ENCODE measurements at places on chromosomes 11 and 22.
A peak's percentile ranks its signal among the peaks of the same experiment; 100 is the strongest.

DNA sequence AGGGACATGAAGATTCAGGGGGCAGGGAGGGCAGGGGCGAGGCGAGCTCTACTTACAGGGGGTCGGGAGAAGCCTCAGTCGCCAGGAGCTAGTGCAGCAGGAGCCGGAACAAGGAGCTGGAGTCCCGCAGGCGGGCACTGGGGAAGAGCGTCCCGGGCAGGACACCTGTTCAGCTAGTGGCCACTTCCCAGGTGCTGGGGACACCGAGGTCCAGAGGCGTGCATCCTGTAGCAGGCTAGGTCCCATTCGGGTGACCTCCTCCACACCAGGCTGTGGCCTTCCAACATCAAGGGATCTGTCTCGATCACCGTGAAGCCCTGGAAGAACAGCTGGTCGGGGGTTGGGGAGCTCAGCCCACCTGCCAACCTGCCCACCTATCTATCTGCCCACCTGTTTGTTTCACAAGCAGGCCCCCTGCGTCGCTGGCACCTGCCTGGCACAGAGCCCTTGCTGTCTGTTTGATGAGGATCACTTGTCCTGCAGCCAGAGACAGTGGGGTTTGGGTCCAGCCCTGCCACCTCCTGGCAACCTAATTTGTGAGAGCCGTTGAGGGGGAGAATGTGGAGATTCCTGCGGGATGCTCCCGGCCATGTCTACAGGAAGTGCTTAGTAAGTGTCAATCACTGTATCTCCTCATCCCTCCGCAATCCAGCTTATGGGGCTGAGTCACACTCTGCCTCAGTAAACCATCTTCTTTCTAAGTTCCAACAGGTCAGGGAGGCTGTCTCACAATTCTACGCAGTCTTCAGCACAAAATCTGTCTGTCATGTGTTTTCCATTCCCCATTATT is 940.9 kb downstream of the BRD1 start:
- no peak overlapping the region for H3K4me3 ChIP-seq
- H3K36me3 ChIP-seq: no peaks in the 10 kb centered on the region
- no peaks in the 10 kb centered on the region for H3K27me3 ChIP-seq
- H3K27ac ChIP-seq: no peak overlapping the region
- DNase-seq: no peak

DNA sequence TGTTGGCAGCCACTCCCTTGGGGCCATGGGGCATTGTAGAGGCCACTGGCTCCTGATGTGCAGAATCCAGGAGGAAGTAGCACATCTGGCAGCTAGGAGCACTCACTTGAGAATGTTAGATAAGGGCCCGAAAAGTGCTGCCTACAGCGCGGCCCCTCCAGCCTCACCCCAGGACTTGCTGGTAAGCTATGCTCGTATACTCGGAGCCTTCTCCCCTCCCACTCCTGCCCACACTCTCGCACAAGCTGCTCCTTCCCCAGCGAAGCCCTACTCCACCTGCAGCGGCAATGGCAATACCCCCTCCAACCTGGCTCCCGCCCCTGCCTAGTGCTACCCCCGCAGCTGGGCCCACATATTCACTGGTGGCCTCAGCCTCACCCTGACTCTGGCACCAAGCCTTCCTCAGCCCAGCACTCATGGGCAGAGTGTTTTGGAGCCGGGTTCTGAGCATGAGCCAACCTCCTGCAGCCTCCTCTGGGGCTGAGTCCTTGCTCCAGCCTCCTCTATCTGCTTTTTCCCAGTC is 47.7 kb downstream of the PDE2A start:
- H3K36me3 ChIP-seq: no peaks in the 10 kb centered on the region
- H3K4me1 ChIP-seq: peaks cover 31% of the 10 kb centered on the region
- H3K27ac ChIP-seq: no peak overlapping the region
- peaks cover 15% of the 10 kb centered on the region for H3K27me3 ChIP-seq
- no peak overlapping the region for H3K4me3 ChIP-seq
- no peak for DNase-seq

DNA sequence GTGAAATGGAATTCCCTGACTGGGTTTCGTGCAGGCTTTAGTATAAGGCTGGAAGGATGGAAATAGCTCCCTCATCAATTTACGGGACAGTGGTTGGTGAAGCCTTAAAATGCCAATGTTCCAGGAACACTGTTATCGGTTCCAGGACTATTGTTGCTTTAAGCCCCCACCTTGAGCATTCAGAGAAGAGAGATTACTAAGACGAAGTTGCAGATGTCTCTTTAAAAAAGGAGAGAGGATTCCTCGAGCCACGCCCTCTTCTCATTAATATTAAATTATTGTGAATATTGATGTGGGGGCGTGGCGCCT is 195 bp upstream of the CREB3L1 start:
- H3K27ac ChIP-seq: no peak overlapping the region
- H3K36me3 ChIP-seq: peaks cover 1% of the 10 kb centered on the region
- H3K4me3 ChIP-seq: no peak overlapping the region
- peaks cover 20% of the 10 kb centered on the region for H3K27me3 ChIP-seq
- DNase-seq: no peak

DNA sequence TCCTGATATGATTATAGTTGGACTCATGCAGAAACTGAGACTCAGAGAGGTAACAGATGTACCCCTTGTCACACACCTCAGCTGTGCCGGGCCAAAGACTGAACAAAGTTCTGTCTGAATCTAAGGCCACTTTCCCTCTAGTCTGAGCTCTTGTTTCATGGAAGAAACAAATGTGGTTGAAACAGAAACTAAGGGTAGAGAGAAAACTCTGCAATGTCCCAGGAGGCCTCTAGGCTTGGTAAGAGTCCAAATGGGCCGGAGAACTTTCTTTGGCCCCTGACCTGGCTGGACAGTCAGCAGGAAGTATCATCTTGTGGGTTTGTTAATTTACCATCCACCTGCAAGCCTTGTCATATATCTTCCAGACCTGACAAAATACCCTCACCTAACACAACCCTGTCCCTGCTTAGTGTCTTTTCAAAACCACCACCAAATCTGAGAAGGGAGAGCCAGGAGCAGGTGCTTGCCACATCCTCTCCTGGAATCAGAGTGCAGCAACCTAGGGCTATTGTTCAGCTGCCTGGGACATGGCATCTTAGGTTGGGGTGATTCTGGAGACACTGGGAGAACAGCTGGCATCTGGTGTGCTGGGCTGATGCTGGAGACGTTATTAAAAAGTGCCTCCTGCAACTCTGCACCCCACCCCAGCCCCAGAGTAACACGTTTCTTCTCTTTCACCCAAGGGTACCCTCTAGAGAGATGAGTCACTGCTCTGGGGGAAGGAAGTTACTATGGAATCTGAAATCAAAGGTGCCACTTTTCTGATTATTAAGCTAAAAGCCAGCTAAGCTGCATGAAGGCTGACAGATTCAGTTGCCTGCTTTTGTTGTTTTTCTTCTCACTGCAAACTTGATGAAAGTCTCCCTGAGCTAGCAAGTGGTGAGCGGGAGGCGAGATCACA is 126.3 kb upstream of the TIMP3 start:
- H3K4me3 ChIP-seq: no peak overlapping the region
- no peaks in the 10 kb centered on the region for H3K36me3 ChIP-seq
- peaks cover 10% of the 10 kb centered on the region for H3K27me3 ChIP-seq
- H3K27ac ChIP-seq: no peak overlapping the region

GRCh38 chr22:36588285-36588684 is 59.3 kb upstream of the EIF3D start:
- peaks cover 34% of the 10 kb centered on the region for H3K27me3 ChIP-seq
- no peaks in the 10 kb centered on the region for H3K36me3 ChIP-seq
- H3K4me3 ChIP-seq: no peak overlapping the region
- peaks cover 5% of the 10 kb centered on the region for H3K4me1 ChIP-seq

DNA sequence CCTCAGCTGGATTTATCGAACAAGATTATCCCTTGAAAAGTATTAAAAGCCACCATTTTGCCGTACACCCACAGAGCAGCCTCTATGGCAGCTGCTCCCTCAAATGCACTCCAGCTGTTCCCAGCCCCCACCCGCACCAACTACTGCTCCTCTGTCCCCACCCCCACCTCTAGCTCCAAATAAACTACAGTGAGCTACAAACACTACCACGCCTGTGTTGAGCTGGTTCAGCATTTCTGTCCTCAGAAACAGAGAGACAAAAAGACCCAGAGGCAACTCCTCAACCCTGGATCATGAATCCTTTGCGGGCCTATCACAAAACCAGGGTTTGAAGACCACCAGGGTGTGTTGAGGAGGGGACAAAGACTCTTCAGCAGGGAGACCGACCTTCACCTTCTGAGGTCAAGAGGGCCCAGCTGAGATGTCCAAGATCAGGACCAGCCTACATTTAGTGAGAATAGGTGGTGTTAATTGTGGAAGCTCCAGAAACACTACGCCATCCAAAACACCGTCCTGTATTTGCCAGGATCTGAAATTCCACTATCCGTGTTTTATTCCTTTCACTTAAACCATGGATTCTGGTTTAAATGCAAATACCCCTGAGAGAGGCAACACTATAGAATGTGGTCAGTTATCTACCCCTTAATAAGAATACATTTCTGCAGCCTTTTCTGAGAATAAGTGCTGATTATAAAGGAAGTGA is 195.9 kb downstream of the DSCAML1 start:
- no peaks in the 10 kb centered on the region for H3K4me1 ChIP-seq
- peaks cover 6% of the 10 kb centered on the region for H3K27me3 ChIP-seq
- no peak overlapping the region for H3K27ac ChIP-seq

DNA sequence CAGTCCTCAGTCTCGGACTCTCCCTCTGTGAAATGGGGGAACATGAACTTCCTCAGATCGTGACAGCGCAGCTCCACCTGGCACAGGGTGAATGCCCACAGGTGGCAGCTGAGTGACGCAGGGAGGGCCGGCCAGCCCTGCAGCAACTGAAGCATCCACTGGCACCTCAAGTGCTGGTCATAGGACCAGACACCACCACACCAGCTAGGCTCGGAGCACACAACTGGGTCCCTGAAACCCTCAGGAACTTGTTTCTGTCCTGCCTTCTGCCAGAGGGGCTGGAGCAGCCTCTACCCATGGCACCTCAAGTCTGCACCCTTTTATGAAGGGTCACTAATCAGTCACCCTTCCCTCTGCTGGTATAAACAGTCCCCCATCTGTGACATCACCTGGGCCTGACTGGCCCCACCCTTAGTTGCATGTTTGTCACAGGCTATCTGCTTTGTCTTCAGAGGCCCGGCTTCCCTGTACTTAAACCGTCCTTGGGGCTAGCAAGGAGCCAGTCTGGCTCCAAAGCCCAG is 7.4 kb upstream of the CDC42BPG start:
- peaks cover 12% of the 10 kb centered on the region for H3K36me3 ChIP-seq
- H3K4me1 ChIP-seq: peaks cover 71% of the 10 kb centered on the region
- peak; percentile 72 for DNase-seq

DNA sequence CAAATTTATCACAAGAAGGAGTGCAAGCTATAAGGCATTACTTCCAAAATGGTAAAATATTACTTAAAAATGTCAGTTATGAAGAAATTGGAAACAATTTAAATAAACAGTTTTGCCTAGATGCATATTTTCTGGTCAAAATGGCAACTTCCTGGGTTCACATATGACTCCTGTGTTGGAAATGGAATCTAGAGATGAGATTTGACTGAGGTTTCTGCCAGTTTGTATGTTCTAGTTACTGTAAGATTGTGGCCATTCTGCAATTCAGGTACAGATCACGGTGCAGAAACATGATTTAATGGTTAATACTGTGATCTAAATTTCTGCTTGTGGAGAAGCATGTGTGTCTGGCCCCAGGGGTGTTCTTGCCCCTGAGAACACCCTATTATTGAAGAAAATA is 3.4 kb upstream of the OR4C6 start:
- no peaks in the 10 kb centered on the region for H3K27me3 ChIP-seq
- no peaks in the 10 kb centered on the region for H3K36me3 ChIP-seq
- peaks cover 11% of the 10 kb centered on the region for H3K4me1 ChIP-seq
- no peak overlapping the region for H3K27ac ChIP-seq
- H3K4me3 ChIP-seq: no peak overlapping the region
- DNase-seq: no peak

DNA sequence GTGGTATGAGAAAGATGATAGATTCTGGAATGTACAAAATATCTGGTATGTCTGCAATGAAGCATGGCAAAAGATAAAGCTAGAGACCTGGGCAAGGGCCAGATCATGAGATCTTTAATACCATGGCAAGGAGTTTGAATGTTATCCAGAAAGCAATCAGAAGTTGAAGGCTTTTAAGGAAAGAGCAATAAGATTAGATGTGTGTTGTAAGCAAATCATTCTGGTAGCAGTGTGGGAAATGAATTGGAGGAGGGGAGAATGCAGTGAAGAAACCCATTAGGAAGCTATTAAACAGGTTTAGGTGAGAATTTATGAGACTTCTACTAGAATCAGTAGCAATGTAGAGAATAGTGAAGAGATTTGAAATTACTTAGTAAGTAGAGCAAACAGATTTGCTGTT is 32.2 kb upstream of the SYT9 start:
- H3K36me3 ChIP-seq: no peaks in the 10 kb centered on the region
- H3K4me3 ChIP-seq: no peak overlapping the region
- H3K4me1 ChIP-seq: no peaks in the 10 kb centered on the region
- no peak overlapping the region for H3K27ac ChIP-seq

GRCh38 chr22:39229075-39229474 is 15.7 kb downstream of the PDGFB start:
- DNase-seq: no peak
- no peaks in the 10 kb centered on the region for H3K36me3 ChIP-seq
- H3K27me3 ChIP-seq: peaks cover 32% of the 10 kb centered on the region
- H3K4me1 ChIP-seq: peaks cover 8% of the 10 kb centered on the region
- H3K27ac ChIP-seq: no peak overlapping the region

DNA sequence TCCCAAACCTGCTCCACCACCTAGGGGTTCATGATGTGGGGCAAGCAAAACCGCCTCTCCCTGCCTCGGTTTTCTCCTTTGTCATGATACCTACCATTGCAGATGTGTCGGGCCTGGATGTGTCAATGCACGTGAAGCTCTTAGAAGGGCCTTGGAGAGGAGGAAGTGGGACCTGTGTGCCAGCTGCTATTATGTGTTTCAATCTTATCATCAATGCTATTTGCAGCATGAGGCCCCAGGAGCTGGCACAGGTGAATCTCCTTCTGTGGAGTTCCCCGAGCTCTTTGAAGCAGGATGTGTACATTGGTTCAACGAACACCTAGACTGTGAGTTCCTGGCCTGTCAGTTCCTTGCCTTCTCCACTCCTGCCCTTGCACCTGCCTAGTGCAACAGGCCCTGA is 331.6 kb downstream of the CTTN start:
- H3K36me3 ChIP-seq: no peaks in the 10 kb centered on the region
- H3K27me3 ChIP-seq: no peaks in the 10 kb centered on the region

DNA sequence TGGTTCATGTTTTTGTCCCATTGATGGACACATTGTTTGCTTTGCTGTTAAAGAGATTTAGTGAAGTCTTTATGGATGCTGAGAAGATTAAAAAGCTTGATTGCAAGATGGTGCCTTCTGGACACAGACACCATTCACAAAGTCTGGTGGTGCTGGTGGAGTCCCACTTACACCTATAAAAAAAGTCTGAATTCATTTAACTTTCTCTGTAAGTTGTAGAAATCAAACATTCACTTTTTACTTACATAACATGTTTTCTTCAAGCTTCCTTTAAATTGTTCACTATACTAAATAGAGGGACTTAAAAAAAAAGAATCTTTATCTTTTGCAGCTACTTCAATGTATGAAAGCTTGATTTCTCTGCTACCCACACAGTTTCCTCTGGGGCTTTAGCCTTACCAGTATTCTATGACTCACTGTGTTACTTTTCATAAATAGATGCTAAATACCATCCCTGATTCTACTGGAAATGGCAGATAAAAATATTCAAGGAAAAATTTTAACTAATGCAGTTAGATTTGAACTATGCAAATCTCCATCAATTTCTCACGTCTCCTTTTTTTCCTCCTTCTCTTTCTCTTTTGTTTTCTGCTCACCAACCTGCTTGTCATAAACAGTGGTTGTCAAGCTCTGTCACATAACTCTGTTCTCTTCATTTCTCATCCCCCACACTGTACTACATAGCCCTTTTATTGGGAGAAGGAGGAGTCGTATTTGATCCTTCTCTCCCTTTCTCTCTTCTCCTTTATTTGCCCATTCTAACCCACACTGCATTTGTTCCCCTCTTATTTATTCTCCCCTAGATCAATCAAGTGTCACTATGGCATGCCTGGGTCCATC is 89.7 kb downstream of the FAM76B start:
- no peaks in the 10 kb centered on the region for H3K27me3 ChIP-seq
- H3K4me1 ChIP-seq: peaks cover 50% of the 10 kb centered on the region
- peaks cover 1% of the 10 kb centered on the region for H3K36me3 ChIP-seq
- DNase-seq: no peak
- H3K4me3 ChIP-seq: peak overlapping the region; percentile 70
